ENCODE measurements at places on chromosomes 3 and 15.

DNA sequence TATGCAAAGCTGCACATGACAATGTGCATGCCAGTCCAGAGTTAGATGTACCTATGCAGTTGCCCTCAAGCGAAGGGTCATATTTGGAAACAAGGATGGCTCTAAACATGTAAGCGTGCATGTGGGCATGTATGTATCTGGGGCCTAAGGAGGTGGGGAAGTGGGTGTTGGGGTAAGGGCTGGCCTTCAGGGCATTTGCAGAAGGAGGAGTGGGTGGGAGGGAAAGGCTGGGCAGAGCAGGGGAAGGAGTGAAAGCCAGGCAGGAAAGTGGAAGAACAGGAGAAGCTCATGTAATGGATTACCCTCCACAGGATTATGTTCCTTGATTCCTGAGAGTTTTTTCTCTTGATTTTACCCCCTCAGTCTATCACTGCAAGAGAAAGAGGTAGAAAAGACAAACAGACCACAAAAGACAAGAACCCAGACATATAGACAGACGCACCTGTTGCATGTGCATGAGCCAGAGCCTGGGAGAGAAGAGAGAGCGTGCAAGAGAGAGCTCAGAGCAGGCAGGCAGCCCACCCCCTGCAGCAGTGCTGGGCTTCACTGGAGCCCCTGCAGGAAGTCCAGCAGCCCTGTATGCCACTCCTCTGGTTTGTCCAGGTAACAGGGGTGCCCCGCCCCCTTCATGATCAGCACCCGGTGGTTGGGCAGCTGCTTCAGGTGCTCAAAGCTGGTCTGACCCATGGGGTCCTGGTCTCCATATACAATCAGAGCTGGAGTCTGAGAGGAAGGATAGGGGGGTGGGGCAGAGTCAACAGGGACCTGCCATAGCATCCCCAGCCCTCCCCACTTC, 1.8 kb upstream of the PCBP4 start:
- no peak for DNase-seq

- DNase-seq = peak; percentile 76
Observed at GRCh38 chr3:135918600-135918999, 46.9 kb upstream of the PPP2R3A start.

- DNase-seq = no peak
Observed at GRCh38 chr15:29535952-29536351, 266.3 kb upstream of the NSMCE3 start.

DNA sequence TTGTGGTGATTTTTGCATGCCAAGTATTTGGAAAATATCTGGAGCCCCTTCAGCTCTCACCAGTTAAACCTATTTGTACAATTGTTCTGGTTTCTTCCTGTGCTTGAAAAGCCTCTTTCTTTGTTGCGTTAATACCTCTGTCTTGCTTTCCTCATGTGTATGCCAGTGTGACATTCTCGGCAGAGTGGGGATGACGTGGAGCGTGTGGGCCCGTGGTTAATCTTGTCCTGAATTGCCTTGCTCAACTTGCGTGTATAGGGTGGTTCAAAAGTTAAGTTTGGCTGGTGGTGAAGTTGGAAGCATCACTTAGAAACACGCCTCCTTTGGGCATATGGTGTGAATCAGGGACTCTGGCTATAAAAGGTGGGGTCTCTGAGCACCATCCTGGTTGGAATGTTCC, 67.1 kb downstream of the IGF1R start:
- DNase-seq = no peak

DNA sequence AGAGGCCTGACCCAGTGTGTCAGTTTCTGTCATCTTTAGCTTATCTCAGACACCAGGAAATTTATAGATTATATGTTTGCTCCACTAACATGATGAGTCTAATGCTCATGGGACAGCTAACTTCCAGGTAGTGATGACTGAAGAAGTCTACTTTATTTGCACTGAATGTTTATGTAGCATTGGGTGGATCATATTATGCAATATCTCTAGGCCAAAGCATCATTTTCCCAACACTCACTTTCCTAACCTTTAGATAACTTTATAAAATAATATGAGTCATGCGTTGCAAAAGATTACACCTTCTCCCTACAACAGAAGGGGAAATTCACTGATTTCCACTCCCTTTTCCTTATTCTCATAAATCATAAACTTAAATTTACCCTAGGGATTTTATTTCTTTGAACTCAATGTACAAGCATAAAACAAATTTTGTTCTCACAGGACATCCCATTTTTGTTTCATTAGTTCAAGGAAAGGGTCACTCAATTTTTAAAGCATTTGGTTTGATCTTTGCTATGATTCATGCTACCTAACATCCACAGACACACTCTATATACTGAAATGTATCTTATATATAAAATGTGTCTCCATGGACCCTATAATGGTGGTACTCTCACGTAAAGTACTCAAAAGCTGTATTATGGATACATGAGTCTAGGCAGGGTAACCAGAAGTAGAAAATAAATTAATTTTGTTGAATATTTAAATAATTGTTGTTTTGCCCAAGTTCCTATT, 225.2 kb downstream of the WDR72 start:
- DNase-seq = no peak

- no peak for DNase-seq
Observed at GRCh38 chr15:56910801-56911200, 7.6 kb upstream of the TCF12 start.

- DNase-seq = peak; percentile 22
Observed at GRCh38 chr3:87900061-87900460, 158.7 kb downstream of the CGGBP1 start.

- DNase-seq = peak; percentile 64
Observed at GRCh38 chr3:23696842-23697241, 108.9 kb upstream of the UBE2E1 start.

DNA sequence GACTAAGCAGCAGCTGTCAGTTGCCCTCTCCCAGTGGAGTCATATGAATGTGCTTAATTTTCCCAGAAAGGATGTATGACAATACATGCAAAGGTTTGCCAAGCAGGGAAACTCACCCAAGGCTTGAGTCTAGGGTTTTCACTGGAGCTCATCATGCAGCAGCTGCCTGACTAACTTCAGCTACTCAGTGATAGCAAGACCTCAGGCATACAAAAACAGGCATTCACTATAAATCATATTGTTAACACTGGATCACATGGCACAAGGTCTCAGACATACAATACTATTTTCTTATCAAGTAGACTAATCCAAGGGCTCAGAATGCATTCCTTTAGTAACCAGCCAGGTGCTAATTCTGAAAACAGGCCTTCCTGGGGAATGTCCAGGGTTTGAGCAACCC, 85.0 kb upstream of the STAC start:
- DNase-seq = no peak

DNA sequence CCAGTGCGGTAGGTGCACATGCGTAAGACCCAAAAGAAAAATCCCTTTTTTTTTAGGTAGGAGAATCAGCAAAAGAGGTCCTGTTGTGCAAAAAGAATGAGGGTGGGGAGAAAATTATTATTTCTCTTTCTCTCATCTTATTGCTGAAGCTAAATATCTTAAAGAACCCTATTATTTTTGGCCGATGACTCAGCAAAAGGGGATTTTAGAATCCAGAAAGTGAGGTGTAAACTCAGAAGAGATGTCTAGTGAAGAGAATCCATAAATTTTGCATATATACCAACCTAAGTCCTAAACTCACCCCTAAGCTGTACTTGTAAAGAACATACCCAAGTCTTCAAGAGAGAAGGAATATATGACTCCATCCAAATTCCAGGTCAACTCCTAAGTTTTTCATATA, 386.3 kb upstream of the ZNF717 start:
- DNase-seq = no peak

DNA sequence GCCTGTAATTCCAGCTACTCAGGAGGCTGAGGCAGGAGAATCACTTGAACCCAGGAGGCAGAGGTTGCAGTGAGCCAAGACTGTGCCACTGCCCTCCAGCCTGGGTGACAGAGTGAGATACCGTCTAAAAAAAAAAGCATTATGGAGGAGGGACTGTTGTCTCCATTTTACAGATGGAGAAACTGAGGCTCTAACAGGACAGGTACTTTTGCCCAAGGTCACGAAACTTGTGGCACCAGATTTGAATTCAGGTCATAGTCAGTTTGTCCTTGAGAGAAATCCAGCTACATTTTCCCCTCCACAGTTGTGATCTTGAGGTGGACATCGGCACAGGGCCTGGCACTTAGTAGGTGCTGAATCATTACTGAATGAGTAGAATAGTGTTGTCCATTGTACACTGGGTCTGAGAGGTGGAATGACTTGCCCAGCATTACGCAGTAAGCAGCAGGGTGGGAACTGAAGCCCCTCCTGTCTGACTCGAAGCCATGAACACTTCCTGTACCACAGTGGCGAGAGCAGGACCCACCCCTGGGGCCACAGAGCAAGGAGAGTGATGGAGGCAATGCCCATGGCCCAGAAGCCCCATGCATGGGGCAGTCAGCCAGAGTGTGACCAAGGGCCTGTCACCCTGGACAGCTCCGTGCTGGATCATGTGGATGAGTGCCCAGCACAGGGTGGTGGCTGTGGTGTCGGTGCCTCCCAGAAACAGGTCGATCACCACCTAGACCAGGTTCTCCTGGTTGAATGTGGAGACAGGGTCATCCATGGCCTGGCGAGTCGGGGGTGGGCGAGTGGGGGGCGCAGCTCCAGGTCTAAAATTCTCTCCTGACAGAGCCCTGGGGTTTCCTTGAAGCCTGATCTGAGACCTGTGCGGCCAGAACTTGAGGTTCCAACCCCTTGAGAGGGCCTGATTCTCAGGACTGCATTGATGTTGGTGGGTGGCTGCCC, 20.4 kb upstream of the PARL start:
- DNase-seq = no peak

DNA sequence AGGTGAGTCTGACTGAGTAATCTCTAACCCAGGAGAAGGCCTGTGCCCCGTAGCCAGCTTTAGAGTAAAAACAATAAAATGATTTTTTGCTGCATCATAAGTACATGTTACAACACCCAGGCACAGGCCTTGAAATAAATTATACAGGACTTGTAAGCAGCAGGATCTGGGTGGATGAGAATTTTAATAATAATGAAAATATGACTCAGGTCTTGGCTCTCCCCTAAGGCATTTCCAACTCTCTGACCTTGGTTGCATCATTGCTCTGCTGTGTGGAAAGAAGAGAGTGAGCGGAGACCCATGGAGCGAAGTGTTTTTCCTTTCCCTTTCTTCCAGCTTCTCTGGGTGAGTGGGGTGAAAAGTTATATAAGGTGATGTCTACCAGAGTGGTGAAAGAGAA, 44.6 kb downstream of the EOMES start:
- DNase-seq = peak; percentile 99

- DNase-seq = peak; percentile 66
Observed at GRCh38 chr15:73684581-73685455, 635 bp downstream of the CD276 start.

- no peak for DNase-seq
Observed at GRCh38 chr3:130839813-130840212, 54.1 kb upstream of the ATP2C1 start.

GRCh38 chr15:63938486-63939061, 104.8 kb upstream of the HERC1 start:
- no peak for DNase-seq

DNA sequence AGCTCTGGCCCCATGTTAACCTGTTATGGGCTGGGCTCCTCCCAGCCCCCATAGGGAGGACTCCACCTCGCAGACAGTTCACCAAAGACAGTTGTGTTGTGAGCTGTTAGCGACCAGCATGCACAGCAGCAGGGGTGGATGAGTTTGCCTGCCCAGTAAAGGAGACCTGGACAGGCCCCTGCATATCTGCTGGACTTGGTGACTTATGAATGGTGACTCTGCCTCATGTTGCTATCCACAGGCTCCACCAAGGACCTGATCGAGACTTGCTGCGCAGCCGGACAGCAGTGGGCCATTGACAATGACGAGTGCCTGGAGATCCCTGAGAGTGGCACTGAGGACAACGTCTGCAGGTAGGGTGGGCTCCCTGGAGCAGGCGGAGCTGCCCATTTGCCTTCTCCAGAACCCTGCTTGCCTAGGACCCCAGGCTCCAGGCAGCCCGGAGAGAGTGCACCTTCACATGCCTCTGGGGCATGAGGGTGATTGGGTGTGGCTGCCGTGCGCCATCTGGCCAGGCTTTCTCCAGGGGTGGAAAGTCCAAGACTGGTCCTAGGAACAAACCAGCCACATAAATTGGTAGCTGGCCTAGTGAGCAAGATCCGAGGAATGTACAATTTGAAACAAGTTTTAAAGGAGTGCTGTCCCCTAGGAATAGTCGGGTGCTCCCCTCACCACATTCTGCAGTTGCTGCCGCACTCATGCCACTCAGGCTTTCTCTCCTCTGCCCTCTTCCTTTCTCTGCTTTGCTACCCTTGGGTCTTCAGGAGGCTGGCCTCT, 59.1 kb downstream of the FBLN2 start:
- DNase-seq = no peak

GRCh38 chr15:80234883-80235282, 17.1 kb downstream of the CTXND1 start:
- DNase-seq = peak; percentile 31

Data from choroid plexus epithelial cell (primary cell).